ENCODE measurements at places on chromosomes 6 and 20.

DNA sequence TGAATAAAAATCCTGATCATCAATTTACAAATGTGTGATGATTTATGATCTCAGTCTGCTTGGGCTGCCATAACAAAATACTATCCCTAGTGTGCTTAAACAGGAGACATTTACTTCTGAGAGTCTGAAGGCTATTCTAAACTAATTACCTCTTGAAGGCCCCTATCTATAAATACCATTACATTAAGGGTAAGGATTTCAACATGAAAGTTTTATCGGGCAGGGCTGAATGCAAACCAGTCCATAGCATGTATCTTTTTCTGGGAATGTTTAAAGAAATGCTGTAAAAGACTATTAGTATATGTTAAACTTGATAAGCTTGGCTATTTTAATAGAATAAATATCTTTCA, 48.2 kb downstream of the TRDN start:
- DNase-seq = no peak

DNA sequence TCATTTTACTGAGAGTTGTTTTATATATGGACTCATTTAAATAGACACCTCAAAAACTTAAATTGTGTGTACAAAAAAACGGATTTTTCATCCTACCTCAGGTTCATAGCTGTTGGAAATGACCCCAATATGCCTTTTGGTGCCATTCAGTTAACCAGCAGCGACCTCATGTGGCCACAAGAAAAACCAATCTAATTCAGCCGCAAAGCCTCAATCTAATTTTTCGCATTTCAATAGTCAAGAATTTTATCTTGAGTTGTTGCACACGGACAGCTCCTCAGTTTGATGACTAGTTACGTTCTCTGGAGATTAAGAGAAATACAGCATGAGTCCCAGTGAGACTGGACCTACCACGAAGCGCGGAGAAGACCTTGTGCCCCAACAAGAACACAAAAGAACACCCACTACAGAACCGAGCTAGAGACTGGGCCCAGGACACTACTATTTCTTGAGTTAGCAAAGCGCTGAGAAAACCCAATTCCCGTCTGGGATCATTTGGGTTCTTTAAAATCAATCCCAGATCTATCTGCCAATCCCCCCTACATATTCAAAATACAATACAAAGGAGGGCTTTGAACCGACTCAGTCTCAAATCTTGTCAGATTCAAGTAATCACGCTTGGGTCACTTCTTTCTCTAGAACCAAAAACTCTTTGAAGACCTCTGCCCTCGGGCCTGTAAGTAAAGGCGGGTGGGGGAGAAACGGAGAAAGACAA, 1.1 kb downstream of the TCP11 start:
- peak; percentile 9 for DNase-seq

DNA sequence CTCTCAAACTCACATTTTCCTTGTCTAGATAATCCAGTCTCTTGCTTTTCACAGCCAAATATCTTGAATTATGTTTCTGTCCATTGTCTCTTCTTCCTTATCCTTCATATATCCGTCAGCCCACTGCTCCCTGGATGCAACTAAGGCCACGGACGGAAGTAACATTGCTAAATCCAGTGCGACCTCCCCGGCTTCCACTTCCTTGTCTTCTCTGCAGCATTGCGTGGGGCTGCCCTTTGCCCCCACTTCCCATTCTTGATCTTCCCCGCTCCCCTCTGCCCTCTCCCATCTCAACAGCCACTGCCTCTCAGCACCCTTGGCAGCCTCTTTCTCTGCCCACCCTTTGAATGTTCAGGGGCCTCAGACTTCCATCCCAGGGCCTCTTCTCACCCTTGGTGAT, 190.4 kb upstream of the UST start:
- no peak for DNase-seq

GRCh38 chr6:129543981-129544380, 166.0 kb downstream of the ARHGAP18 start:
- no peak for DNase-seq

GRCh38 chr6:108484016-108484415, 76.7 kb upstream of the FOXO3 start:
- no peak for DNase-seq

DNA sequence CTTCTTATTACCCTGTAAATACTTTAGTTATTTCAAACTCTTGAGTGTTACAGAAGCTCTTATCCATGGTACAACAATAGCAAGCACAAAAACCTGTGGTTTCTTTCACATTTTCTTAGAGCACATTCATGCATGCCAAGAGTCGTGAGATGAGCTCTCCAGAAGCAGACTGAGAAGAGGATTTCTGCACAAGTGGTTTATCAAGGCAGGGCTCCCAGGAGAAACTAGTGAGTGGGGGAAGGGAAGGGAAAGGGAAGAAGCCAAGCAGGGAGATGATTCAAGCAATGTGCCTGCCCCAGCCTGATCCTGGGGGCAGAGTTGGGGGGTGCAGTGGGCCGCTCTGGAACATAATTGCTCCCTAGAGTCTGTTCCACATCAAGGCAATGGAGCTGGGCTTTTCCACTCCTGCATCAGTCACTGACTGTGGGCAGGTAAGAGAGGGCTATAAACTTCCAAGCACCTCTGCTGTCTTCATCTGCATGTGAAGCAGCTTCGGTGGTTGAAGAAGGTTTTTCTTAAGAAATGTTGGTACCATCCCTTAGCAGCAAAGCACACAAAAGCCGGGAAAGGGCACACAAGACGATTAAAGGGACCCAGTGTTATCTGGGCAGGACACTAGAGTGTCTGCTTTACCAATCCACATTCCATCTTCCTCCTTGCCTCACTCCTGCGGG, 152.1 kb downstream of the PLCB4 start:
- no peak for DNase-seq

GRCh38 chr6:158110986-158111385, 57.1 kb downstream of the SERAC1 start:
- DNase-seq = no peak

GRCh38 chr6:42032366-42032765, 18.0 kb upstream of the TAF8 start:
- no peak for DNase-seq

- DNase-seq = peak; percentile 56
Measured at GRCh38 chr20:41135187-41135887, 2.0 kb upstream of the PLCG1 start.

DNA sequence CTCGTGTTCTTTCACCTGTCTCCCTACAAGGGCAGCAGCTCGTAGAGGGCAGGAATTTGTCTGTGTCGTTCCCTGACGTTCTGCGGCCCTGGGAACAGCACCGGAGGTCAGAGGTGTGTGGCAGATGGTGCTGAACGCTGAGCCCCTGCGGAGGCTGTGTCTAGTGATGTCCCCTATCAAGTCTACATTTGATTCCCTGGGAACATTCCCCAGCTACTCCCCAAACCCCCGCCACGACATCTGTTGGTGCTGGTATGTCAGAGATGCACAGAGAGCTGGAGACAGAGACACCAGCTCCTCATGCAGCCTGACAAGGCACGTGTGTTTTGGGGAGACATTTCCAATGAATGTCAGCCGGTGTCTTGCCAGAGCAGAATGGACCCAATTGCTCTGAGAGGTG, 7.7 kb downstream of the PMEPA1 start:
- no peak for DNase-seq

- DNase-seq = no peak
Measured at GRCh38 chr6:132391391-132392269, 9.6 kb downstream of the MOXD1 start.

DNA sequence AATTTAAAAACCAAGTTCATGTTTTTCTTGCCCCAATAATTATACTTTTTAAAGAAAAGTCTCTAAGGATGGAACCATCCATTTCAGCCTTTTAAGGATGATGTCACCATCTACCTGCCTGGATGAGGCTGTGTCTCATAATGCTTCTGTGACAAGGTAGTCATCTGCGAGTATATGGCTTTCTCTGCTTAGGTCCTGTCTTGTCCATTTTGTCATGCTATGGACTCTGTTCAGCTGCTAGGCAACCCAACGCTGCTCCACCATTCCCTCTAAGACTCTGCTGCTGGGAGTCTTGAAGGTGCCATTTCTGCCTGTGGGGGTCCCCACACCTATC, 459.8 kb upstream of the RUNX2 start:
- DNase-seq = no peak

DNA sequence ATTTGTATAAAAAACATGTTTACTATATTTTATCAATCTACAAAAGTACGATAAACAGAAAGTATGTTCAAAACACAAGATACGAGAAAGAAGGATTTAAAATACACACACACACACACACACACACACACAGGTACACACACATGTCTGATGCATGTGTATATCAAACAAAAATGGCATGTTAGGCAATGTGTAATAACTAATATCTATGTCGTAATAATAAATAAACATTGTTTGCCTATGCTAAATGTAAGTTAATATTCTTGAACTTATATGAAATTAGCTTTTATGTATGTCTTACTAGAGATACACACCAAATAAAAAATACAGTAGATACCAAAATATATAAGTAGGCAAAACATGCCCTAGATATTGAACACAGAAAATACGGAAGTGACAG, 894.9 kb downstream of the EYS start:
- no peak for DNase-seq

DNA sequence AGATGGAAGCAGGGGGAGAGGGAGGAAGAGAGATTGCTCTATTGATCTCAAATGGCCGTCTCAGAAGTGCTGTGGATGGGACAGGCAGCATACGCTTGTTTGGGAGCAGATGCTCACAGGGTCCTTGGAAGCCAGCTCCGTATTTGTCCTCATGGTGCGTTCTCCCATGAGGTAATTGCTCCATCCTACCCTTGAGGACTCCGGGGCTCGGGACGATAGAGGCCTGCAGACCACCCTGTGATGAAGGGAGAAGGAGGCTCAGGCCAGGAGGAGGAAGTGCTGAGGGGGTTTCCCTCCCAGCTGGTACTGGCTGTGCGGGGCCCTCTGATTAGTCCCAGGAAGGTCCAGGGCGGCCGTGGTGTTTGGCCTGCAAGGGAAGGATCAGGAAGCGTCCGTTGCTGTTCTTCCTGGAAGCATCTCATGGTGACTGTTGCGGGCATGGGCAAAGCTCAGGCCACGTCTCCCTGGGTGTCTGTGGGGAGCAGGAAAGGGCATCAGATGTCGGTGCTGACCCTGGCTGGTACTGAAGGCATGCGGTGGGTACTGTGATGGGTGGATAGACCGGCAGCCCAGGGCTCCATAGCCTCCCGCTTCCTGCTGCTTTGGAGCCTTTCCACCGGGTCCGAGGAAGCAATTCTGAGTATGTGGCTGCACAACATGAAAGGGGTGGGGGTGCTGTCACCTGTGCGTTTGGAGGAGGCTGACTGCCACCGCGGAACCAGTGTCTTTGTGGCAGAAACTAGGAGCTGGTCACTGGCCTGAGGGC, 158.3 kb downstream of the SYCP2 start:
- DNase-seq = no peak

GRCh38 chr6:26056583-26057350, 30.5 kb upstream of the HFE start:
- no peak for DNase-seq

DNA sequence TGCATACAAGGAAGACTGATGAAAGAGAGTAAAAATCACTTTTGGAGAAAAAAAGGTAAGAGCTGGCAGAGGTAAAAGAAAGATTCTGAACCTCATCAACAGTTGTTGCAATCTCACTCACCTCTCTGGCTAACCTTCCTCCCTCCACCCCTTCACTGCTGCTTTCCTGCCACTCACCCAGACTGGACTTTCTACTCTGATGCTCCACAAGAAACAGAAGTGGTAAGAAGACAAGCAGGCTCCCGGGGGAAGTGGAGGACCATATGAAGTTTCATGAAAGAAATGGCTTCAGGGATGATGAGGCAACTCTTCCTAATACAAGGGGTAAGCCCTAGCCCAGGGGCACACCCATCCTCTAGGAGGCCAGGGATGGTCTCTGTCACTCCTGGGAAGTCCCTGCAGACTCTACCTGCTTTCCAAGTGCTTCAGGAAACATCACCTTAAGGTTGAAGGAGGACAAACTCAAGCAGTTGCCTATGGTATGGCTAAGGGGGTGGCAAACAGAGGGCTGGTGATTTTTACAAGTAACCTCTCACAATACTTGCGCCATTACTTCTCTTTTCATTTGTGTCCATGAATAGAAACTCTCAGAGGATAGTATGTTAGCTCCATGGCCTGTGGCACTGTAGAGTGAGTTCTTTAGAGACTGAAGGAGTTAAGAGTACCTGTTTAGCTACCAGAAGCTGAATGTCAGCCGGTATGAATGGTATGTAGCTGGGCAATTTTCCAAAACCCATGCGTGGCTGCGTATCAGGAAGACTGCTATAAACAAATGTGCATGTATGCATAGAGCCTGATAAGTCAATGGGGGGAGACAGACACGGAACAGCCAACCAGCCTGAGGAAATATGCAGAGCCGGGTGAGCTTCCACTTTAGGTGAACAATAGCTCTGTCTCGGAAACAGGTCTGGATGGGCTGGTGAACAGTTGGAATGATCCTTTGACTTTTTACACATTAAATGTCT, 112.0 kb downstream of the BACH2 start:
- DNase-seq = no peak

DNA sequence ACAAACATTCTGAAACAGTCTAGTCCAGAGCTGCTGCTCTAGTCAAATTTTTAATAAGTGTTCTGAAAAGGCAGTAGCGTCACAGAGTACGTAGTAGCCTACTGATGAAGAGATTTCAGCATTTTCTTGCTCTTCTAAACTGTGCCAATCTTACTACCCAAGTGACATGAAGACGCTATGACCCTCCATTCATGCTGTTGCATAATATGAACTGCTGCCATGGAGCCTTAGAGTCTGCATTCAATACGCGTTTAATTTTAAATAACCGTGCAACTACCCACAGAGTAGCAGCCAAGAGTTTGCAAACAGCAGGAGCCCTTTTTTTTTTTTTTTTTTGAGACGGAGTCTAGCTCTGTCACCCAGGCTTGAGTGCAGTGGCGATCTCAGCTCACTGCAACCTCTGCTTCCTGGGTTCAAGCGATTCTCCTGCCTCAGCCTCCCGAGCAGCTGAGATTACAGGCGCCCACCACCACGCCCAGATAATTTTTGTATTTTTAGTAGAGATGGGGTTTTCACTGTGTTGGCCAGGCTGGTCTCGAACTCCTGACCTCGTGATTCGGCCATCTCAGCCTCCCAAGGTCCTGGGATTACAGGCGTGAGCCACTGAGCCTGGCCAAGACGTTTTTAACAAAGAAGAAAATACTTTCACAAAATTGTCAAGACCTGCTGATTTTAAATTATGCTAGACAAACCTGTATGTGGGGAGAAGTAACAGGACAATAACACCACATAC, 44.3 kb downstream of the EZR start:
- no peak for DNase-seq

- no peak for DNase-seq
Measured at GRCh38 chr6:147676495-147677199, 168.2 kb downstream of the SAMD5 start.

- DNase-seq = no peak
Measured at GRCh38 chr6:96017070-96017359, 1.2 kb downstream of the FUT9 start.

- peak; percentile 44 for DNase-seq
Measured at GRCh38 chr6:34235307-34236130, 1.2 kb upstream of the HMGA1 start.

- DNase-seq = no peak
Measured at GRCh38 chr6:34247481-34248197, 1.2 kb downstream of the SMIM29 start.

GRCh38 chr6:29625337-29625930, 7.5 kb downstream of the GABBR1 start:
- DNase-seq = no peak

Data from effector CD8-positive, alpha-beta T cell (primary cell).